ENCODE measurements at places on chromosomes 12 and 14. TPM values are rescaled to one million over a fixed set of nuclear protein-coding genes. Genes with fewer than 3 reads are reported as not detected.

GRCh38 chr12:21831791-21832344, 57.4 kb upstream of the KCNJ8 start:
- no peaks in the 10 kb centered on the region for H3K27me3 ChIP-seq
- DNase-seq, result peak; percentile 49
- H3K27ac ChIP-seq, result no peak overlapping the region
- H3K4me1 ChIP-seq, result peaks cover 4% of the 10 kb centered on the region

DNA sequence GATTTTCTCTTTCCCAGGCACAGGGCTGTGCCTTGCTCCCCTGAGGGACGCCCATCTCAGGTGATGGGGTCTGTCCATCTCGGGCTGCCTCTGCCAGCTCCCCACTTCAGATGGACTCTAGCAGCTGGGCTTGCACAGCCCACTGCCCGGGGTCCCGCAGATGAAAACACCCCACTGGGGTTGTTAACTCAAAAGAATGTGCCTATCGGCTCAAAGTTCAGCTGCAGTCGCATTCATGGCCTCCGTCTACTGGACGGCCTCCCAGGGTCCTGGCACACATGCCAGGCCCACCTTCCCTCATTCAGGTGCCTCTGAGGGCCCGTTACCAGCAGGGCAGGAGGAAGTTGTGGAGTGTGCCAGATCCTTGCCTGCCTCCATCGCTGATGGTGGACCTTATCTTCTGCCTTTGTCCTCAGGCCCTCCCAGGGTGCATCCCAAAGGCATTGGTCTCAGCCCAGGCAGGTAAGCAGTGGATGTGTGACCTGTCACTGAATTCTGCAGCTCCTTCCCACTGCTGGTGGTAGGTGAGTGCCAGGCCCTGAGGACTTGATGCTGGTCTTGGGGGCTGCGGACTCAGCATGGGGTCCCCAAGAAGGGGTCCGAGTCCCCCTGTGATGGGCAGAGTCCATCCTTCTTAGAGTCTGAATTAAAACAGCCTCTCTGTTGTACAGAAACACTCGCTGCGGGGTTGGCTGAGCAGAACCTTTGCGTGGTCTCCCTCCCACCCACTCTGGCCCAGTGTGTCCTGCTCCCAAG, 324.6 kb upstream of the DIO3 start:
- H3K4me1 ChIP-seq, result no peaks in the 10 kb centered on the region
- no peaks in the 10 kb centered on the region for H3K36me3 ChIP-seq
- DNase-seq, result no peak
- H3K4me3 ChIP-seq, result no peak overlapping the region
- H3K27ac ChIP-seq, result no peak overlapping the region

DNA sequence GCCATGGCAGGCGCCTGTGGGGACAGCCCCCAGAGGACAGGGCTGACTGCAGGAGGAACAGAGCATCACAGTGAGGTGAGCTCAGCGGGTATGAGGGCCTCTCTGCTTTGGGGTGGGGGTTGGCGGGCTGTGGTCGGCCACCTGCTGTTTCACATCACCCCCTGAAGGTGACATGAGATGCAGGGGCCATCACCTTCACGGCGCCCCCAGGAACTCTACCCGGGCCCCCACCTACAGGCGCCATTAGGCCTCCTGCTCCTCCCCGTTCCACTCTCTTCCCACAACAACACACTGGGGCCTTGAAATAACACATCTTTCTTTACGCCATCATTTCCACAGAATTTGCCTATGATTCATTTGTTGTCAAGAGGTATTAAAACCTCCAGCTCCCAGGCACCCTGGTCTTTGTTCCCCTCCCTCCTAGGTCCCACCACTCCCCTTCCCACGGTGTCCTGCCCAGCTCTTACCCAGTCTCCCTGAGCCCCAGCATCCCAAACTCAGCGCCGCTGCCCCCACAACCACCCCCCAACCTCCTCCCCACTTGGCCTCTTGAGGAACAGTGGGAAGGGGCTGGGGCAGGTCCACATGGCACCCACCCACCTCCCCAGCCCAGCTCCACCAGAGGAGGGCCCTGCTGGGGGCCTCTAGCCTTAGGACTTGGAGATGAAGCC, 12.7 kb upstream of the HDAC7 start:
- DNase-seq, result peak; percentile 62
- H3K4me3 ChIP-seq, result no peak overlapping the region
- H3K36me3 ChIP-seq, result no peaks in the 10 kb centered on the region
- H3K4me1 ChIP-seq, result no peaks in the 10 kb centered on the region

GRCh38 chr14:64954491-64955240, 12.1 kb upstream of the GPX2 start:
- no peak overlapping the region for H3K4me3 ChIP-seq
- no peaks in the 10 kb centered on the region for H3K36me3 ChIP-seq
- DNase-seq, result no peak
- H3K4me1 ChIP-seq, result peaks cover 5% of the 10 kb centered on the region

GRCh38 chr14:73176685-73177084, 40.4 kb downstream of the PSEN1 start:
- H3K4me1 ChIP-seq, result no peaks in the 10 kb centered on the region
- no peak overlapping the region for H3K27ac ChIP-seq
- no peak overlapping the region for H3K4me3 ChIP-seq

- DNase-seq, result no peak
- H3K27me3 ChIP-seq, result no peaks in the 10 kb centered on the region
- peaks cover 3% of the 10 kb centered on the region for H3K36me3 ChIP-seq
- no peaks in the 10 kb centered on the region for H3K4me1 ChIP-seq
- no peak overlapping the region for H3K27ac ChIP-seq
Measured at GRCh38 chr12:4308334-4308950, 12.6 kb upstream of the TIGAR start.

GRCh38 chr14:75310295-75311111, 31.9 kb downstream of the FOS start:
- H3K4me1 ChIP-seq, result peaks cover 3% of the 10 kb centered on the region
- peak; percentile 96 for DNase-seq
- no peaks in the 10 kb centered on the region for H3K36me3 ChIP-seq
- H3K27me3 ChIP-seq, result no peaks in the 10 kb centered on the region
- H3K4me3 ChIP-seq, result no peak overlapping the region

DNA sequence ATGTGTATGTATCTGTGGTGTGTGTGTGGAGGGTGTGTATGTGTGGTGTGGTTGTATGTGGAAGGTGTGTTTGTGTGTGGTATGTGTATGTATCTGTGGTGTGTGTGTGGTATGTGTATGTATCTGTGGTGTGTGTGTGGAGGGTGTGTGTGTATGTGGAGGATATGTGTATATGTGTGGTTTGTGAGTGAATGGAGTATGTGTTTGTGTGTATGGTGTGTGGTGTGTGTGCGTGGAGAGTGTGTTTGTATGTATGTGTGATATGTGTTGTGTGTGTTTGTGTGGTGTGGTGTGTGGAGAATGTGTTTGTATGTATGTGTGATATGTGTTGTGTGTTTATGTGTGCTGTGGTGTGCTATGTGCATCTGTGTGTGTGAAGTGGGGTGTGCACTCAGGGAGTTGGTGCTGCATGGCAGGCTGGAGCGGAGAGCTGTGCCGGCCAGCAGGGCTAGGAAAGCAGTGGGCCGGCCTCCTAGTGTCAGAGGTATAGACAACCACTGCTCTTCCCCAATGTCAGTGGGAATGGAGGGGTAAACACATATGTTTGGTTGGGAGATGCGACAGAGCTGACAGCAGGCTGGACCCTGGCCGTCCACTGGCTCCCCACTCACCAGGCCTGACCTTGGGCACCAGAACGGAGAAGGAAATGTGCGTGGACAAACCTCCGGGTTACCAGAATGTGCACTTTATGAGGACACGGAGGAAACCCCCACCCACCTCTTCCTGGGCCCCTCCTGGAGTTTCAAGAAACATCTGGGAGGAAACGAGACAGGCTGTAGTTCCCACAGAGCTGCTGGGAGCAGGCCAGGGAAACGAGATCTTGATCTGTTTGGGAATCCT, 60.7 kb downstream of the CLMN start:
- no peaks in the 10 kb centered on the region for H3K4me1 ChIP-seq
- DNase-seq, result no peak
- H3K27ac ChIP-seq, result no peak overlapping the region
- H3K4me3 ChIP-seq, result no peak overlapping the region
- H3K36me3 ChIP-seq, result no peaks in the 10 kb centered on the region

DNA sequence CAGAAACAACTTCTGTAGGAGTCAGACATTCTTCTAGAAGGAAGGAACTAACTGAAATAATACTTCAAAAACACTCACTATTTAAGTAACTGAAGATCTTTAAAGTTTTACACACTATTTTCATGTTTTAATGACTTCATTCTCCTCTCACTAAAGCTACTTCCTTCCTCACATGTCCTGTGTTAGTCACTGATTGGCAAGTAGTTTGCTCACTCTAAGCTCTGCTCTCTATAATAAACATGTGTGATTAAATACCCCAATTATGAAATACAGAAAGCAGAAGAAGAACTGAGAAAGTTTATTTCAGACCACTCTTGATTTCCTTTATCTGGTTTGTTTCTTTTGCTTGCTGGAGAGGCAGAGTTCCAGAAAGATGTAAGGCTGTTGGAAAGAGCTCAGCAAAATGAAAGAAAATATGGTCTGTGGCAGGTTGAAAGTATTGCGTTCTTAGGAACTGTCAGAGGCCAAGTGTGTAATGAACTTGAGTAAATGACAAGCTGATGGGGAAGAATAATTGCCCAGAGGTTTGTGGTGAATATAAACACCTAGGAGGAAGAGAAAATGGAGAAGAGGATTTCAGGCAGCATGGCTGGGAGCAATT, 522.0 kb upstream of the SEL1L start:
- DNase-seq, result no peak
- H3K4me3 ChIP-seq, result no peak overlapping the region
- no peaks in the 10 kb centered on the region for H3K36me3 ChIP-seq
- H3K4me1 ChIP-seq, result peaks cover 2% of the 10 kb centered on the region
- H3K27me3 ChIP-seq, result no peaks in the 10 kb centered on the region

DNA sequence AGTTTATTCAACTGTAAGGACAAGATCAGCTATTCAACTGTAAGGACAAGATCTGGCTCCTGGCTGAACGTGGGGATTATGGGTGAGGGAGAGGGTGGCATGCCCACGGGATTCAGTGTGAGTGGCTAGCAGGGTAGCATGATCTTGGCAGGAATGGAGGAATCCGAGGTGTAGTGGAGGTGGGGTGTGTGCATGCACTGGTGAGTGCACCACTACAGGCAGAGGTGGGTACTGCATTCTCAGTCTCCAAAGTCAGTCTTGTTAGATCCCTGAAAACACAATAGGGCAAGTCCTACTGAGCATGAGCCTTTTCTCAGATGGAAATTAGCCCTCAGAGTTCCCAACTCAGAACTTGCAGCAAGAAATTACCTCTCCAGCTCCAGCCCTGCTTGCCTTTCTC, 32.2 kb upstream of the DCD start:
- DNase-seq, result no peak
- peaks cover 3% of the 10 kb centered on the region for H3K27me3 ChIP-seq
- no peaks in the 10 kb centered on the region for H3K4me1 ChIP-seq
- no peak overlapping the region for H3K27ac ChIP-seq

DNA sequence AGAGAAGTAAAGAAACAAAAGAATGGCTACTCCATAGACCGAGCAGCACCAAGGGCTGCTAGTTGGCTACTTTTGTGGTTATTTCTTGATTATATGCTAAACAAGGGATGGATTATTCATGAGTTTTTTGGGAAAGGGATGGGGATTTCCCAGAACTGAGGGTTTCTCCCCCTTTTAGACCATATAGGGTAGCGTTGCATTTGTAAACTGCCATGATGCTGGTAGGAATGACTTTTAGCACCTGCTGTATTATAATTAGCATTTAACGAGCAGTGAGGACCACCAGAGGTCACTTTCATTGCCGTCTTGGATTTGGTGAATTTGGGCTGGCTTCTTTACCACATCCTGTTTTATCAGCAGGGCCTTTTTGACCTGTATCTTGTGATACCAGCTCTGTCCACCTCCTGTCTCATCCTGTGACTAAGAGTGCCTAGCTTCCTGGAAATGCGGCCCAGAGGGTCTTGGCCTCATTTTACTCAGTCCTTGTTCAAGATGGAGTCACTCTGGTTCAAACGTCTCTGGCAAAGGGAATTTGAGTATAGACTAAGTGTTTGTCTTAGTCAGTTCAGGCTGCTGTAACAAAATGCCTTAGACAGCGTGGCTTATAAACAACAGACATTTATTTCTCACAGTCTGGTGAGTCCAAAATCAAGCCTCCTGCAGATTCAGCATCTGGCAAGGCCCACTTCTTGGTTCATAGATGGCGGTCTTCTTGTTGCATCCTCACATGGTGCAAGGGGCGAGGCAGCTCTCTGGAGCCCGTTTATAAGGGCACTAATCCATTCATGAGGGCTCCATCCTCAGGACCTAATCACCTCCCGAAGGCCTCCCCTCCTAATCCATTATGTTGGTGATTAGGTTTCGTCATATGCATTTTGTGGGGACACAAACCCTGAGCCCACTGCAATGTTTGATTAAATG, 348.3 kb upstream of the SFSWAP start:
- H3K36me3 ChIP-seq, result no peaks in the 10 kb centered on the region
- DNase-seq, result no peak
- no peak overlapping the region for H3K4me3 ChIP-seq
- no peaks in the 10 kb centered on the region for H3K4me1 ChIP-seq

DNA sequence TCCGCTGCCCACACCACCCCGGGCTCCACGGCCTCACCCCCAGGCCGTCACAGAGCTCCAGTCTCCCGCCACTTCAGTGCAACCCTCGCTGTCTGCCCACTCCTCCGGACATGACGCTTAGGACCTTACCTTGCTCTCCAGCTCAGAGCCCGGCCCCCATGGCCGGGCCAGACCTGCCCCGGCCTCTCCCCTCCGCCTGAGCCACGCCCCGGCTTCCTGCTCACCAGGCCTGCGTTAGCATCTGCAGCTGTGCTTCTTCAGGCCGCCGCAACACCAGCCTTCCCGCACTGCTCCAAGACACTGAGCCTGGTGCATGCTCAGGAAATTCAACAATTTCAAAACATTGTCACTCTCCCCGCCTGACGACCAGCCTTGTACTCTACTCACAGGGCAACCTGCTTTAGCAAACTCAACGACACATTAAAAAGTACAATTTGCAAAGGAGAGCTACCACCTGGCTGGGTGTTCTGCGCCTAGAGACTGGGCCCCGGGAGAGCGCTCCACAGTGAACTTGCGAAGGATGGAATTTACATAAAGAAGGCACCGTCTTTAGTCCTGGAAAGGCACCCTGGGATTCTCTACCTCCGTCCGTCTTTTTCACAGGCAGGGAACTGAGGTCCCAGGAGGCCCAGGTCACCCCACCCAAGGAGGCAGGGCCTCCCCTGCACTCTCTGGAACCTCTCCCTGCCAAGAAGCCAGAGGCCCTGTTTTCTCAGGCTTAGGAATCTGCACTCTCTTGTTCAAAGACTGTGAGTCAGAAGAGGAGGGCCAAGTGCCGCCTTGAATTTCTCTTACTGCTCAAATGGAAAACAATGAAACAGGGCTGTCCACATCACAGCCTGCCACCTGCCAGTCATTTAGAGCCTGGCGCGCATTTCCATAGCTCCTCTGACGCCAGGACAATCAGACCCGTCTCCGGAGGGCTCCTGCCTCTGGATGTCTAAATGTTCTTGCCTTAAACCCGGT, 51.3 kb downstream of the STX2 start:
- peaks cover 2% of the 10 kb centered on the region for H3K36me3 ChIP-seq
- H3K27ac ChIP-seq, result no peak overlapping the region
- no peak overlapping the region for H3K4me3 ChIP-seq
- DNase-seq, result no peak
- H3K27me3 ChIP-seq, result no peaks in the 10 kb centered on the region
- no peaks in the 10 kb centered on the region for H3K4me1 ChIP-seq

Gene POTEG
- total RNA-seq, result not detected

Gene KCTD10
- 157 TPM for total RNA-seq

Data from aorta (tissue), 5 donors.